ENCODE measurements at places on chromosomes 5 and 9.

GRCh38 chr9:33510262-33511183 is 13.5 kb upstream of the ANKRD18B start:
- DNase-seq, result peak; percentile 25

DNA sequence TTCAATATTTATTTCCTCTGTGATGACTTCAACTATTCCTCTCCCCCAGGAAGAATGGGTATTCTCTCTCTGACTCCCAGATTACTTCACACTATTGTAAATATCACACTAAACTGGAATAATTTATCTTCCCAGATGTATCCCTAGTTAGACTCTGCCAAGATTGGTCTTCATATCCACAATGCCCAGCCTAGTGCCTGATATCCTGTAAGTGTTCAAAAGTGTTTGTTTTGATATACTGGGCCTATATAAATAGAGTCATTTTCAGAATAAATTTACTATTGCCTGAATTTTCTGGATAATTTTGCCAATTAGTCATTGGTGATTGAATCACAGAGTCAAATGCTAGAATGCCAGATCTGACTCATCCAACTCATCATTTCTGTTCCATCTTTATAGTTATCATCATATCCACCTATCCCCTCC is 143.7 kb upstream of the TNC start:
- DNase-seq, result no peak

DNA sequence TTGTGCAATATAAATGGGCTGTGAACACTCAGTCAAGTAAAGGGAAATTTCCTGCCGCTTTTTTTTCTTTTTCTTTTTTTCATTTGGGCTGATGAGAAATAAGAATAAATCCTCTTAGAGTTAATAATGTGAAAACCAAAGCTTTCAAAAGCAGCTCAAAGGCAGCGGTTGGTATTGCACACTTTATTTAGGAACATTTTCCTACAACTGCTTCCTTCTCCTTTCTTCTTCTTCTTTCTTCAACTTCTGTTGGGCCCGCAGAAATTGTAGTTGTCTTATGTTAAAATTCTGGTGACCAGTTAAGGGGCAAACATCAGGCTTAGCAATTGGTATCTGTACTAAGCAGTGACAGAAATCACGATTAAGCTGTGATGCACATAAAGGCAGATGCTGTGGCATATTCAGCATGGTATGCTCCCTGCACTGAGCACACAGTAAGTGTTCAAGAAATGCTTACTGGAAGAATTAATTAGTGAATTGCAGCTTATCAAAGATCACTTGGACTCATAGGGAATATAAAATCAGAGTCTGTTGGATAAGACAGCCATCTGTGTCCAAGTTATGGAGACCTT is 85.4 kb downstream of the ANKRD55 start:
- DNase-seq, result no peak

GRCh38 chr5:128213340-128213739 is 129.8 kb downstream of the SLC12A2 start:
- peak; percentile 39 for DNase-seq

DNA sequence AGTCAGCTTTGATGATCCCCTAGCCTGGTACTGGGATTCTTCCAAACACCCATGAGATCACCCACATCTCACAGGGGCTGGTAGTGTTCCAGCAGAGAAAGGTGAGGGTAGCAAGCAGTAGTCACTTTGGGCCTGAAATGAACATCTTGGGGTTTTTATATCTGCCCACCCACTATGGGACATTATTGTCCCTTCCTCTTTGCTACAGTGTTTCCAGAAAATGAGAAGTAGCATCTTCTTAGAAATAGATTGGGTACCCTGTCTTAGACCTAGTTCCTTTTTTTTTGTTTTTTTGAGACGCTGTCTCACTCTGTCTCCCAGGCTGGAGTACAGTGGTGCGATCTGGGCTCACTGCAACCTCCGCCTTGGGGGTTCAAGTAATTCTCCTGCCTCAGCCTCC is 249.2 kb upstream of the ANKRD55 start:
- no peak for DNase-seq

GRCh38 chr5:111211341-111211740 is 12.8 kb upstream of the CAMK4 start:
- no peak for DNase-seq

GRCh38 chr9:17319864-17320263 is 185.0 kb downstream of the CNTLN start:
- no peak for DNase-seq

DNA sequence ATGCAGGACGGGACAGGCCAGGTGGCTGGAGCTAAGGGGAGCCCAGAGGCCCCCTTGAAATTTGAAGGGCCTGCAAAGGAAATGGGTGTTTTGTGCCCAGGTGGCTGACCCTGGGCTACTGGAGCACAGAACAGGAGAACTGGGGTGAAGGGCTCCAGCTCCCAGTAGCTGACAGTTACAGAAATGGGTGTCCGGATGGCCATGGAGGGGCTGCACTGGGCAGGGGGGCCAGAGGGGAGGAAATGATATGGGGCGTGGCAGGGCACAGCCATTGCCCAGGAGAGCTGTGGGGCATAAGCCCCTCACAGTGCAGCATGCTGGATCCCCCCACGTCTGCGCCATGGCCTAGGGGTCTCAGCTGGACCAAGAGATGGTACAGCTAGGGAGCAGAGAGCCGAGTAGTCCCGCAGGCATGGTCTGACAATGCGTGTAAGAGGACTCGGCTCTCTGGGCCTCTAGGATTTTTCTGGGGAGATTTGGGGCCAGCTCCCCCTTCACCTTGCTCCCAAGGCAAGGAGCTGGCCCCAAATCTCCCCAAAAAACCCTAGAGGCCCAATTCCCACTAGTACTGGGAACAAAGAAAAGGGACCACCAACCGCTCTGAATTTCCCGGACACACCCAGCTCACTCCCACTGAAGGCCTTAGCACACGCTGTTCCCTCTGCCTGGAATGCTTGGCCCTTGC is 7.9 kb upstream of the CARD19 start:
- DNase-seq, result no peak

Measured in NCI-H774 (cell line).